ENCODE measurements at places on chromosomes 11 and 22. TPM values are rescaled to one million over a fixed set of nuclear protein-coding genes. Genes with fewer than 3 reads are reported as not detected.

Gene CLMP
- total RNA-seq: 210 TPM

Gene SYT9
- total RNA-seq: not detected

Gene MS4A7
- total RNA-seq: 0.36 TPM

Gene MOV10L1
- 0.59 TPM for total RNA-seq

Gene PVALB
- total RNA-seq: not detected

Gene SLC6A5
- not detected for total RNA-seq

Gene DERL3
- total RNA-seq: 0.36 TPM

Gene CD44
- total RNA-seq: 268 TPM

Gene CHRM1
- not detected for total RNA-seq

Gene CD3D
- not detected for total RNA-seq

Gene OTOG
- not detected for total RNA-seq

Gene FGF4
- total RNA-seq: not detected

Gene HSPB2
- 2.1 TPM for total RNA-seq

Gene GRM5
- not detected for total RNA-seq

Gene OSBP2
- 4.3 TPM for total RNA-seq

Gene CARD18
- total RNA-seq: not detected

Gene COX8A
- total RNA-seq: 159 TPM

Gene TMEM191B
- total RNA-seq: 1.2 TPM

Gene BTG4
- total RNA-seq: not detected

Gene OR5D13
- not detected for total RNA-seq

Gene C11orf91
- total RNA-seq: not detected

Gene CDC42BPG
- 0.29 TPM for total RNA-seq

Gene NPAS4
- 0.36 TPM for total RNA-seq

Gene CCDC87
- total RNA-seq: 1.1 TPM

Gene RNH1
- total RNA-seq: 506 TPM

Gene LRRC74B
- total RNA-seq: under 0.01 TPM

Gene TPBGL
- total RNA-seq: not detected

Gene MPPED2
- 1.2 TPM for total RNA-seq

Gene PATE4
- total RNA-seq: not detected

Gene MMP8
- under 0.01 TPM for total RNA-seq

Gene OR6A2
- 0.59 TPM for total RNA-seq

Gene OR56A1
- under 0.01 TPM for total RNA-seq

Gene SPDYC
- total RNA-seq: not detected

Gene TRAF6
- total RNA-seq: 12.1 TPM

Gene LRRC10B
- under 0.01 TPM for total RNA-seq

Gene TSPAN4
- 168 TPM for total RNA-seq

Gene KCNJ1
- total RNA-seq: not detected

Gene XNDC1N
- 8.8 TPM for total RNA-seq

Gene MMP27
- total RNA-seq: not detected

Gene PUS3
- total RNA-seq: 14.1 TPM

Gene SHANK2
- 3.5 TPM for total RNA-seq

Gene CCDC81
- 0.36 TPM for total RNA-seq

Gene OR51I1
- not detected for total RNA-seq

Gene NLRP10
- 14.1 TPM for total RNA-seq

Gene PLAAT2
- total RNA-seq: not detected

Gene APOA5
- total RNA-seq: not detected

Measured in osteoblast (primary cell).